ENCODE measurements at places on chromosomes 5 and 9. TPM values are rescaled to one million over a fixed set of nuclear protein-coding genes. Genes with fewer than 3 reads are reported as not detected.

STPG3 gene
- not detected for total RNA-seq

ZDHHC11 gene
- 5.9 TPM for total RNA-seq

NMUR2 gene
- total RNA-seq: not detected

PCA3 gene
- not detected for total RNA-seq

ELOVL7 gene
- 0.04 TPM for total RNA-seq

TEK gene
- total RNA-seq: not detected

ZNG1A gene
- total RNA-seq: 52.7 TPM

PCDHB16 gene
- not detected for total RNA-seq

FGF1 gene
- not detected for total RNA-seq

SLC25A2 gene
- 0.19 TPM for total RNA-seq

FAM151B gene
- 0.42 TPM for total RNA-seq

FOXI1 gene
- total RNA-seq: not detected

PCDHB10 gene
- not detected for total RNA-seq

PLAC8L1 gene
- total RNA-seq: 0.71 TPM

IL5 gene
- total RNA-seq: 17.6 TPM

PCDHGB7 gene
- not detected for total RNA-seq

PLK2 gene
- 2.6 TPM for total RNA-seq

FIBCD1 gene
- total RNA-seq: not detected

LYSMD3 gene
- total RNA-seq: 17.2 TPM

TMEM215 gene
- not detected for total RNA-seq

AK1 gene
- 12.6 TPM for total RNA-seq

ITGA2 gene
- 6.2 TPM for total RNA-seq

FOXD4L6 gene
- total RNA-seq: not detected

MARCOL gene
- total RNA-seq: not detected

SLC46A2 gene
- not detected for total RNA-seq

HTR1A gene
- not detected for total RNA-seq

ANKRD34B gene
- total RNA-seq: not detected

OR1L1 gene
- total RNA-seq: not detected

KIAA1958 gene
- 7.8 TPM for total RNA-seq

ANP32B gene
- total RNA-seq: 345 TPM

KIF3A gene
- total RNA-seq: 16.1 TPM

GADD45G gene
- 3.2 TPM for total RNA-seq

TRIM52 gene
- 10.4 TPM for total RNA-seq

SPINK13 gene
- not detected for total RNA-seq

SPINK1 gene
- total RNA-seq: not detected

ZNF474 gene
- not detected for total RNA-seq

ANKRD31 gene
- 0.65 TPM for total RNA-seq

ST8SIA4 gene
- 46.0 TPM for total RNA-seq

ADRA1B gene
- not detected for total RNA-seq

GRM6 gene
- not detected for total RNA-seq

SEMA5A gene
- total RNA-seq: not detected

OR4F3 gene
- total RNA-seq: not detected

CER1 gene
- not detected for total RNA-seq

FAM53C gene
- 29.7 TPM for total RNA-seq

GMCL2 gene
- not detected for total RNA-seq

TTF1 gene
- total RNA-seq: 30.8 TPM

ADAMTS12 gene
- total RNA-seq: not detected

TNC gene
- total RNA-seq: 1.5 TPM

LCP2 gene
- total RNA-seq: 244 TPM

WWC1 gene
- 1.9 TPM for total RNA-seq

PPP3R2 gene
- not detected for total RNA-seq

RANBP3L gene
- total RNA-seq: not detected

SPINK9 gene
- total RNA-seq: not detected

IQGAP2 gene
- total RNA-seq: 51.6 TPM

NLN gene
- 38.3 TPM for total RNA-seq

HRCT1 gene
- not detected for total RNA-seq

FOXE1 gene
- total RNA-seq: not detected

SPATA31A3 gene
- not detected for total RNA-seq

FLT4 gene
- 4.2 TPM for total RNA-seq

Measured in activated CD8-positive, alpha-beta memory T cell treated with anti-CD3 and anti-CD28 coated beads for 36 hours (primary cell).